ENCODE measurements at places on chromosomes 6 and 20.

DNA sequence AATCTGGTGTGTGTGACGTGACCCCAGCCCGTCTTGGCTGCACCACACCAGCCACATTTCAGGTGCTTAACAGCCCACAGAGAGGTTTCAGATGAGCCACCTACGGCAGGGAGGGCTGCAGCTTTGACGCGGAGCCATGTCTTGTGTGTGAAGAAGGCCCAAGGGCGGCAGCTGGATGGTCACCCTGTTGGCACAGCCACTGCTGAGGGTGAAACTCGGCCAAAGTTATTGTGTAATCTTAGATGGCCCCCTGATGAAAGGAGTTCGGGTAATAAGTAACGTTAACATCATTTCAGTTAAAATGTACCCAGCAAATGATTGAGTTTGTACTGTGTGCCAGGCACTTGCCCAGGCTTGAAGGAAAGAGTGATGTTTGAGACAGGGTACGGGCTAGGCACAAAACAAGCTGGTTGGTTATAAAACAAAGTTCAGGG is 97.2 kb downstream of the SSR1 start:
- no peak for DNase-seq

DNA sequence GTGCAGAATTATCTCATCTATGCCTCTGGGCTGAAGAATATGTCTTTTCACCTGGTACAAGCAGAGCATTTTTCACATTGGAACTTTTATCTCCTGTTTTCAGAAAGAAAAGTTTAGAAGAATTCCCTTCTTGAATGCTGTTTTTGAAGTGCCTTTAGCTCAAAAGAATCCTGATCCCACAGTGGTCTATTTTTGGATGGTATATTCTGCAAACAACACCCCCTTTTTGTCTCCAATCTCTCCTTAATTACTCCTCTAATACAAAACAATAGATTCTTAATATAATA is 57.7 kb upstream of the HFE start:
- no peak for DNase-seq

- DNase-seq = no peak
Observed at GRCh38 chr6:111739257-111739696, 133.6 kb upstream of the TRAF3IP2 start.

DNA sequence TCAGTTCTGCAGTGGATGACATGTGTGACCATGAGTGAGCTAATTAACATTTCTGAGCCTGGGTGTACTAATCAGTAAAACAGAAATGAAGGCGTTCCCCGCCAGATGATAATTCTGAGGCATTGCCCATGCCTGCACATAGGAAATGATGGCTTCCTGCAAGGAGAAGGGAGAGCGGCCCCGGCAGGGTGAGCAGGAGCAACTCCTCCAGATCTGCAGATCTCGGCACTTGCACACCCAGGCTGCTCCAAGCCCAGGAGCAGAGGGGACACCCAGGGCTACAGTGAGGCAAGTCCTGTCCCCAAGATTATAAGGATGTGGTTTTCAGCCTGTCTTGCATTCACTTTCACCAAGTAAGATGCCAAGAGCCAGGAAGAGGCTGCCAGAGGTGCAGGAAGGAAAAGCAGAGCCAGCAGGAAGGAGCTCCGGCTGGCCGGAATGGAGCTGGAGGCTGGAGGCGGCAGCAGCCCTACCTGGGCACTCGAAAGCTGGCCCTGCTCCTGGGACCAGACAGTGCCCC is 177.5 kb upstream of the CST7 start:
- DNase-seq = no peak

DNA sequence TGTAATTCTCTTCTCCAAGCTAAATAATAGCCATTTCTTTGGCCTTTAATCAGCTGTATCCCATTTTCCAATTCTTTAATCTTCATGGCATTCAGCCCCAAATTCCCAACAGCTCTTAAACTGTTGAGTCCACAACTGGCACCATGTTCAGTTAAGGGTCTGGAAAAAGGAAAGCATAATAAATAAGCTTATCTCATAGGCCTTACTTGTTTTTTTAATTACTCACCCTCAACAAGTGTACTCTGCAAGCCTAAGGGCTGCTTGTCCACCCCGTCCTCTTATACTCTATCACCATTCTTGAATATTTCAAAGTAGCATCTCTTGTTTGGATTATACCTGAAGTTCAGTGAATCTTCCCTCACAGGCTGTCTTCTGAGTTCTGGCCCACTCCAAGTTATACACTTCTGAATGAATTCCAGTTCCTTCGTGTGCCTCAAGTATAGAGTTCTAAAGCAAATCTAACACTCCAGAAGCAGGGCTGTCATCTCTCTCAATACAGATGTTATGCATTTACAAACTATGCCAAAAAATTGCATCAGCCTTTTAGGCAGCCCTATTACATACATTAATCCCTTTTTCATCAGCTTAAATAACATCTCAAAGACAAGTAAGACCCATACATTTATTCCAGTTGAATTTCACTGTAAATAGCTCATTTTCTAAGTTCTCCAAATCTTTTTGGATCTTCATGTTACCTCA is 98.7 kb downstream of the COL21A1 start:
- DNase-seq = no peak

GRCh38 chr6:56539527-56540105 is 103.1 kb downstream of the DST start:
- DNase-seq = no peak
